ENCODE measurements at places on chromosomes 2 and 18.

- DNase-seq = no peak
Observed at GRCh38 chr2:54492335-54492734, 36.2 kb downstream of the SPTBN1 start.

DNA sequence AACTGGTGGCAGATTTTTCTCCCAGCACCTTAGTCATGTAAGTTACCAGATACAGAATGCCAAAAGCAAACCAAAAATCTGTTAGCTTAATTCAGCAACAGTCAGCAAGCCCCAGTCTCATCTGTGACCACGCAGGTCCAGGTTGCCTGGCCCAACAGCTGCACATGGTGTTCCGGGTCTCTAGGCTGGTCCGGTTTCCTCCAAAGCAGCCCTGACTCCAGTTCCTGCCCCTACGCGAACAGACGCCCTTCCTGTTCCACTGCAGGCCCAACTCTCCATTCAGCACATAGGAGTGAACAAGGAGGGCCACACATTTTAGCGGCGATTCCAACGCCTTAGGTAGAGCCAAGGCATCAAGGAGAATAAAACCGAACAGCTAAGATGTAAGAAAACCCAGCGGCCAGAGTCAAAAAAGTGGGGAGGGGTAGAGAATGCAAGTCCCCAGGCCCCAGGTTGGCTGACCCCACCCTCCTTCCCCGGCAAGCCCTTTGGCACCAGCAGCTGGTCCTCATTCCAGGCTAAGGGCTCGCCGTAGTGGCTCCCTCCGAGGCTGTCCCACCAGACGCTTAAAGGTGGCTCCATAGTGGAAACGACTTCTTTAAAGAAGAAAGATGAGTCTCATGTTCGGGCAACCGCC is 1.5 kb downstream of the STK25 start:
- no peak for DNase-seq

DNA sequence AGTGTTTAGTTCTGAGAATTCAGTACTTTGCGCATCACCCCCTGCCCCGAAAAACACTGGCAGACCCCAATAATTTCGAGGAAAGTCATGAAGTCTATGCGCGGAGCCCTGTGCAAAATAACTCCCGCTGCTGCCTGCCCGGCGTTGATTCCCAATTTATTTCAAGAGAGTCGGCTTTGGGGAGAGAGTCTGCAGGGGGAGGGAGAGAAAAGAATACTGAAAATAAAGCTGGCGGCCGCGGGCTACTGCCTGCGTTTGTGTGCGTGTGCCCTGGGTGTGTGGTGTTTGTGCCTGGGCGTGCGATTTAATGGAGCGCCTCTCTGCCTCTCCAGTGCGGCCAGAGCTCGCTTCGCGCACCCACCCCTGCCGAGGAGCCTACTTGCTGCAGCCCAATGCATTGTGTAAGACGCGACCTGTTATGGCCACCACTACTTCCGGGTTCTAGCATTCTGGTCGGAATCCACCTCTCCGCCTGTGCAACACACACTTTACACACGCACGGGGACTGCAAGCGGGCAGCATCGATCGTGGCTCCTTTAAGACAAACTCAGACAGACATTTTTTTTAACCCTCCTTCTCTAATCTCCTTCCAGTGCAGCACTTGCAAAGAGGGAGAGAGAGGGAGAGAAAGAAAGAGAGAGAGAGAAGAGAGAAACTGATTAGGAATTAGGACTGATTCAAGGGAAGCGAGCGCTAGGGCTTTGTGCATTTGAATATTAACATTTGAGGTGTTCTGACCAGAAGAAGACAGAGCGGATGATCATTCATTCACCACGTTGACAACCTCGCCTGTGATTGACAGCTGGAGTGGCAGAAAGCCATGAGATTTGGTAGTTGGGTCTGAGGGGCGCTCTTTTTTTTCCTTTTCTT is at the start of gene MEIS1:
Gene MEIS1 (plus strand): TSS at position 447 of the 870 bp plus-strand sequence. CDS start 732 bp downstream, outside the sequence.
- no peak for DNase-seq

DNA sequence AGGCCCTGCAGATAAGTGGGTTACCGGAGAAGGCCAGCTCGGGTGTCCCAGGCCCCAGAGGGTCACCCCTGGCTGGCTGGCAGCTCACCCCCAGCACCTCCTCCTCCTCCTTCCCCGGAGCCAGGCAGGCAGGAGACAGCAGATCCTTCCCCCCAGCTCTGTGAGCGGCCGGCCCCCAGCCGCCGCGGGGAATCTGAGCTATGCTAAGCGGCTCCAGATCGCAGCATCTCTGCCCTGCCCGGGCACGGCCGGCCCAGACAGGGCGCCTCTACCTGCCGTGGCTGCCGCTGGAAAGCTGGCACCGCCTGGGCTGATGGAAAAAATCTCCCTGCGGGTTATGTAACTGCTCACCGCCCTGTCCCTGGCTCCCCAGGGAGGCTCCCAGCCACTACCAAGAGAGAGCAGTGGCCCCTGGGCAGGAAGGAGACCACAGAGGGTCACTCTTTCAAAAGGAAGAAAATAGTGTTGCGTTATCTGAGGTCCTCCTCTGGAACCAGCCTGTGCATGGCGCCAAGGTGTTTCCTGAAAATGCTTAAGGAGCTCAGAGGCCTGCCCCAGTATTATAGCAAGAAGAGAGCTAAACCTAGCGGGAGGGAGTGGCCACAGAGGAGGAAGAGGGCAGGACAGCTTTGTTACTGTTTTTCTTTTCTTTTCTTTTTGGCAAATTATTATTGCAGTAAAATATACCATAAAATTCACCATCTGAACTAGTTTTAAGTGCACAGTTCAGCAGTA is 179.0 kb downstream of the SMAD7 start:
- DNase-seq = no peak

DNA sequence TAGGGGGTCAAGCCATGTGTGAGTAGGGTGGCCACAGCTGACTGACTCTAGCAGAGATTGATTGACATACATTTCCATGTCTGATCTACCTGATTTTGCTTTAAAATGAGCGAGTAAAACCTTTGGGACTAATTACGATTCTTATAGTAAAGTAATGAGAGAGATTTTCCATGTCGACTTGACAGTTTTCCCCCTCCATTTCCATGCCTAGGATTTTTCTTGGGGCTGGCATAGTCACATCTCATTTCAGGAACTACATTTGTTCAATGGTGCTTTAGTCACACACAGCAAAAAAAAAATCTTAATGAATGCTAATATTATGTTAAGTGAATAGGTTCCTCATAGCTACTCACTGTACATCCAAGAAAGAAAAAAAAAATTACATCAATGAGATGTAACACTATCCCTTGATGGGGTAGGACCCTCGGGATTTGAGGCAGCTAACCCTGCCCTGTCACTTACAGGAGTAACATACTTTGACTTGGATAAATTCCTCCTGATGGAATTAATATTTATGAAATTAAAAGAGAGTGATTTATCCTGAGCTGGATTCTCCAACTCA is 690.9 kb downstream of the TDRD15 start:
- no peak for DNase-seq

- DNase-seq = no peak
Observed at GRCh38 chr2:39568561-39569006, 97.1 kb upstream of the TMEM178A start.

GRCh38 chr2:226427538-226428307 is 371.9 kb downstream of the IRS1 start:
- DNase-seq = no peak

- no peak for DNase-seq
Observed at GRCh38 chr2:20012032-20012281, 511 bp downstream of the MATN3 start.

- DNase-seq = no peak
Observed at GRCh38 chr2:201436141-201436540, 15.1 kb downstream of the TRAK2 start.

DNA sequence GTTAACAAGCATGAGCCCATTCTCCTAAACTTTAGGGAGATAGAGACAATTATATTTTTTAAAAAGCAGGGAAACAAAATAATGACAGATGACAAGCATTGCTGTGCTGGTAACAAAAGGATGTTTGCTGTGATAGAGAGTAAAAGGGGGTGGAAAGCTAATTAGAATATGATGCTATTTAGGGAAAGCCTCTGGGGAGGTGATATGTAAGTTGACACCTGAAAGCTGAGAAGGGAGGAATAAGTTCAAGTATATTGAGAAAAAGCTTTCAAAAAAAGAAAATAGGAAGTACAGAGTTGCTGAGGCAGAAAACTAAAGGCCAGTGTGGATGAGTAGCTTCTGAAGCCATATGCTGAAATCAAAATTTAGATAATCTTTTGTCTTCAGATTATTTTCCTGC is 565.2 kb upstream of the NRXN1 start:
- DNase-seq = no peak

DNA sequence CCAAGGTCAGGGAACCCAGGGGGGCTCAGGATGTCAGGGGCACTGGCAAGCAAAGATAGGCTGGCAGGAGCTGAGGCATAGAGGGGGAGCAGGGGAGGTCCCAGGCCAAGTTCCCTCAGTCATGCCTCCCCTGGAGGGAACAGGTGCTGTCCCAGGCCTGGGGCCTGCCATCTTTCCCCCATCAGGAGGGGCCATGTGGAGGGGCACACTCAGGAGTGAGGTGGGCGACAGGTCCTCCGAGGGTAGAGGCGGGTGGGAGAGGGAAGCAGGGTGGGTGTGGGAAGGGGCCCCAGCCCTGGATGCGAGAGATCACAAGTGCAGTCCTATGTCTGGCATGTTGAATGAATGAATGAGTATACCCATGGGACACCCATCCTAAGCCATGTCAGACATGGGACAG is 127.7 kb upstream of the GLI2 start:
- DNase-seq = no peak

DNA sequence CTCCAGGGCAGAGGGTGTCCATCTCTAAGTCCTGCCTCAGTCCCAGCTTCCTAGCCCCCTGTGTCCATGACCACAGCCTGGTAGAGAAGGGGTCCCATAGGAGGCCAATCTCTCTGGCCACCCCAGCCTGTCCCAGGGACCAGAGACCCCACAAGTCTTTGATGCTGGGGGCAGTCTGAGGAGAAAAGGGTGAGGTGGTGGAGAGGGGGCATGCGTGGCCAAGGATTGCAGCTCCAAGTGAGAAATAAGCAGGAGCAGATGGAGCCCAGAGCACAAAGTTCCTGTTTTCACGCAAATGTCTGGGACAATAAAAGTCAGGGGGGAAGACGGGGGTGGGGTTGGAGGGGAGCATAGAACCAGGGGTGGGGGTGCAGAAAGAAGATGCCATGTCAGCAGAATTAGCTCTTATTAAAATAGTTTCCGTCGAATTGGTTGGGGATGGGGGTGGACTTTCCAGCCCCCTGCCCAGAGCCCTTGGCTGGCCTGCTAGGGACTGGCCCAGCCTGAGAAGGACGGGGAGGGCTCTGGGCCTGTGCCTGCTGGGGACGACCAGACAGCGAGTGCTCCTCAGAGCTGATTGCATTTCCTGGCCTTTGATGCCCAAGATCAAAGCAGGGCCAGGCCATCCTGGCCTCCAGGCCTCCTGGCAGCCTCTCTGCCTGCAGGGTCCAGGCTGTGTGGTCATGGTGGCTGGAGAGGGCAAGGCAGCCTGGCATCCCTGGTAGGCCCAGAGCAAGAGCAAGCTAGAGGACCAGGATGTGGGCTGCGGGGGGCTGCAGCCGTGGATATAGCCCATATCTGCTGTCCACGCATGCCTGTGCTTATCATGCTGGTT is 337.1 kb downstream of the DYSF start:
- DNase-seq = no peak

- no peak for DNase-seq
Observed at GRCh38 chr2:192412394-192412793, 217.7 kb upstream of the TMEFF2 start.

GRCh38 chr2:62338111-62338510 is 142.2 kb downstream of the B3GNT2 start:
- no peak for DNase-seq

- DNase-seq = no peak
Observed at GRCh38 chr2:136997557-136997956, 232.2 kb downstream of the THSD7B start.

GRCh38 chr2:238505119-238505891 is 78.6 kb downstream of the ASB1 start:
- no peak for DNase-seq

DNA sequence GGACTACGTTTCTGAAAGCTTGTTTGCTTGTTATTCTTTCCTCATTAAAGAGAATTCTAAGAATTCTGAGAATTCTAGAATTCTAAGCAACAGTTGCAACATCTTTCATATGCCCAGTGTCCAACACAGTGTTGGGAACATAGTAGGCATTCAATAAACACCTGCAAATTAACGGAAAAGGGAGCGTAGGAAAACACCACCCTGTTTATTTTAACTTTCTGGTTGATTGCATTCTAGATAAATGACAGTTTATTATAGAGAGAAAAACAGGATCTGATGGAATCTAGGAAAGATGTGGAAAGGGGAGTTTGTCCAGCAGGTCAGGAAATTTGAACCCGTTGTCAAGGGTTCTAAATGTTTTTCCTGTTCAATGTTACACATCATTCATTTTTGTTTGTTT is 24.2 kb upstream of the EFEMP1 start:
- DNase-seq = no peak

- no peak for DNase-seq
Observed at GRCh38 chr2:206611191-206611590, 31.1 kb upstream of the FAM237A start.

- DNase-seq = no peak
Observed at GRCh38 chr2:203376173-203376572, 48.0 kb downstream of the ABI2 start.

DNA sequence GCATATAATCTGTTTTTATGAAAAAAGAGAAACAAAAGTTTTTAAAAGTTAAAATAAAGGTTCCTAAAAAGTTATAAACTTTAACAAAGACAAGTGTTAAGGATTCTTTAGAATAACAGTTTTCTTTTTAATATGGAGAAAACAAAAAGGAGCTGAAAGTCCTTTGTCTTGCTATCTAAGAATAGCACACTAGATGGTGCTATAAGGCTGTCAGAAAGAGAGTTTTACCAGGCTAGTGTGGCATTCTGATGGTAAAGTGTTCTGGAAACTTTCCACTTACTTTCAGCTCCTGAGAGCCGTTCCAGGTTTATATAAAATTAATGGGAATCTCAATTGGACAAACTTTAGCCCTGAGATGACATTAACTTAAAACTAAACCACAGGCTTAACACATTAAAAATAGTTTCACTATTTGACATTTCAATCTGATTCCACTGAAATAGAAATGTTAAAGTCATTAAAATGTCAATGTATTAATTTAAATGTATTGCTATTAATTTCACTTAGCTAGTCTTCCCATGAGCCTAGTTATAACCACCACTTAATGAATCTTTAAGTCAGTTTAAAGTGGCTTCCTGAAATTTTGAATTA is 3.7 kb downstream of the FBXO48 start:
- no peak for DNase-seq

- DNase-seq = no peak
Observed at GRCh38 chr2:16322308-16323125, 343.1 kb downstream of the CYRIA start.

GRCh38 chr2:70211595-70211994 is 20.8 kb upstream of the C2orf42 start:
- DNase-seq = no peak

Measured in stimulated activated CD8-positive, alpha-beta memory T cell treated with anti-CD3 and anti-CD28 coated beads, Interleukin-4, amount 100 ng/mL, for 1 hour (primary cell).